COLO829 (cell line): ENCODE measurements at places on chromosomes 11 and 22.

GRCh38 chr22:49590851-49591445 is 236.7 kb downstream of the BRD1 start:
- DNase-seq, result no peak

- DNase-seq, result peak; percentile 88
These were observed 70.2 kb upstream of the PPARA start for GRCh38 chr22:46079861-46080821.

DNA sequence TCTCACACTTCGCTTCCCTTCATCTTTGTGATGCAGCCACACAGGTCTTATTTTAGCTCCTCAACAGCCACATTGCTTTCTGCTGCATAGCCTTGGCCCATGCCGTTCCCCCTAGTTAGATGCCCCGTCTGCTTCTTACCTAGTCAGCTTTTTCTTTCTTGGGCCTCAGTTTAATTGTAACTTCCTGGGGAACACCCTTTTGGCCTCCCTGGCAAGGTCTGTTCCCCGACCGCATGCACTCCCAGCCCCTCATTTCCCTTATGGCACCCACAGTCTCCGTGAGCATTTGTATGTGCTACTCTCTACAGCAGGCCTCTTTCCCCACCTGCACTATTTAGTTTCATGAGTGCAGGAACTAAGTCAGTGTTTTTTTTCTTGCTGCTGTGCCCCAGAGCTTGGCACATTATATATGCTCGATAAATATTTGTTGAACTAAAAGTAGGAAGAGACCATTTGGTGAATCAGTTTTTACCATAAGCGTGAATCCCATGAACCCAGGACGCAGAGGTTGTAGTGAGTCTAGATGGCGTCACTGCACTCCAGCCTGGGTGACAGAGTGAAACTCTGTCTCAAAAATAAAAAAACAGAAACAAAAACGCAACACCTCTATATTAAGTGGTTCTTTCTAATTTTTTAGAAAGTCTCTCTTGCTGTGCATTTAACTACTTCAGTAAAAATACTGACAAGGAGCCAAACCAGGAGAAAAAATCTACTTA is 38.5 kb downstream of the TNRC6B start:
- DNase-seq, result no peak

GRCh38 chr11:70071996-70072395 is 6.1 kb upstream of the ANO1 start:
- no peak for DNase-seq

- DNase-seq, result no peak
These were observed 319.1 kb downstream of the BRD1 start for GRCh38 chr22:49508561-49508960.

DNA sequence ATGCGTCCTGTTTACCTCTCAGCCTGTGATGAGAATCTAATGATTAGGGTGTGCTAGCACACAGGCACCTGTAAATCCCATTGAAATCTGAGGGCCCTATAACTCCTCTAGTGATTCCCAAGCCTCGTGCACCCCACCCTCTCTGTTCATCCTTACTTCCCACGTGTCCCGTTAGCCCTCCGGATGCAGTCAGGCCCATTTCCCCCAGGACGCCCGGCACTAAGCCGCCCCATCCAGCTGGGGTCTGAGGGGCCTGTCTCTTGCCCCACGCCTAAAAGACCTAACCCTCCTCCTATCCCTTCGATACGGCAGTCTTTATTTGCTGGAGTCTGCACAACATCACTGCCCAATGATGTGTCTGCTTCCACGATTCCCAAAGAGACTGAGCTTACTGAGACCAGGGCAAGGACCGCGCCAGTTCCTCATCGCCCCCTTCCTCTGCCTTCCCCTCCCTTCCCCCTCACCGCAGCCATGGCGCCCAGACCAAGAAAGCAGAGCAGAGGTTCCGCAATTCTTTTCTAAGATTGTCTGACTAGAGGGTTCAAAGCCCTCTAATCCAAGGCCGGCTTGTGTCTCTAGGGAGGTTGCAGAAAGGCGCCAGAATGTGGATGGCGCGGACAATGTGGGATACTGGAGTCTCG is 1.1 kb upstream of the FADS2 start:
- DNase-seq, result no peak

DNA sequence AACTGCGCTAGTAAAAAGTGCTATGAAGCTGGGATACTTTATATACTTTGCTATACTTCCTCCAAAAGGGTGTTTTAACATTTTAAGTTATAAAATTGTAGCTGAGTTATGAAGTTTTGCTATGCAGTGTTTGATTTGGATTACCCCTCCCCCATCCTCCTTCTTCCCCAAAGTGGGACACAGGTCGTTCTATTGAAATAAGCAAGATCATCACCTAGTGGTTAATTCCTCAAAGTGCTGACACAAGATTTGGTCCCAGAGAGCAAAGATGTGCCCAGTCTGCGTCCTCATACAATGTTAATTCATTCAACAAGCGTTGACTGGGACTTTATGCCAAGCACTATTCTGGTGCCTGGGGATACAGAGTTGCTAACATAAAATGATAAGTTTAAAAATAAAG is 78.5 kb downstream of the SPON1 start:
- DNase-seq, result no peak

GRCh38 chr11:113579292-113579940 is 104.2 kb upstream of the DRD2 start:
- DNase-seq, result no peak

DNA sequence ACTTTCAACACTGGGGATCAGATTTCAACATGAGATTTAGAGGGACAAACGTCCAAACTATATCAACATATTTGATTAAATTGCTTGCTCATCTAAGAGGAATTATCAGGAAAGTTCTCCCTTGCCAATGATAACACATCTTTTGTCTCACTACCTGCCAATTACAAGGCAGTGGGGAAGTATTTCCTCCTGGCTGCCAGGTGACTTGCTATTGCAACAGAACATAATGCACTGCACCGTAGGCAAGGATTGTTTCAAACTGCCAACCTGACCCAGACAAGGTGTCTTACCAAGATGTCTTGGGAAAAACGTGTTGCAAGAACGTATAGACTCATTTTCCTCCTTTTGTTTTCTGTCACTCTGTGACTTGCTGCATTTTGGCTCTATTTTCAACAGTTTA is 711.6 kb downstream of the METTL15 start:
- DNase-seq, result no peak

DNA sequence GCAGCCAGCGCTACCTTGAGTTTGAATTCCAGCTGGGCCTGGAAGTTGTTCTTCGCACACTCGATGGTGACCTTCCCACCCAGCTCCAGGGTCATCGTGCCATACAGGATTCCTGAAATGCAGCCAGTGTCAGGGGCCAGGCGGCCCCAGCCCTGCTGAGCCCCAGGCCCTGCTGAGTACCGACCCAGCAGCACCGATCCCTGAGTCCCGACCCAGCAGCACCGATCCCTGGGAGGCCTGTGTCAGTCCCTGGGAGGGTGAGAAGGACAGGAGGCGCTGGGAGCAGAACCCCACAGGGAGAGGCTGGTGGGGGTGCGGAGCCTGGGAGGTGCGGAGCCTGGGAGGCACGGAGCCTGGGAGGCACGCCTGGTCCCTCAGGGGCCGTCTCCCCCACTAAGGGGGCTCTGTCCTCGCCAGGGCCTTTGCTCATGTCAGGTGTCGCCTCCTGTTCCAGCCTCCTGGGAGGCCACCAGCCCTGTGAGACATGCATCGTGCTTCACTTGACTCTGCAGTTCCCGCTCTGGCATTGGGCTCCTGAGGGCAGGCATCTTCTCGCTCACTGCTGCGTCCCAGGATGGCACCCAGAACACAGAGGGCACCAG is 37.1 kb upstream of the CARS1 start:
- no peak for DNase-seq

DNA sequence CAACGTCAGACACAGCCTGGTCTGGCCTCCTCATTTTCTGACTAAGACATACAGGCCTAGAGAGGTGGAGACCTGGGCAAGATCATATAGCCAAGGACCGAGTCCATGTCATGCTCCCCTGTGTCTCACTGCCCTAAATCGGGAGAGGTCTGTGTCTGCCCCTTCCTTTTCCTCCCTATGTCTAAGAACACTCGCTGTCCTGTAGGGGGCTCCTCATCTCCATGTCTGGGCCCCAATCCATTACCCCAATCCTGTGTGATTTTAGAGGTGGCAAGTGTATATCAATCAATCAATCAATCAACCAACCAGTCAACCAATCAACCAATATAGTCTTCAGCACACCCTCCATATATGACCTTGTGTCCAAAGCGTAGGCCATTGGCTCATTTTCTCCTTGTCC is 125.7 kb downstream of the KIRREL3 start:
- DNase-seq, result no peak

GRCh38 chr22:29882716-29883044 is 294 bp upstream of the MTMR3 start:
- no peak for DNase-seq

GRCh38 chr11:44982496-44983062 is 31.9 kb upstream of the TP53I11 start:
- DNase-seq, result no peak

GRCh38 chr11:9320047-9320446 is 5.7 kb upstream of the TMEM41B start:
- DNase-seq, result no peak

- DNase-seq, result peak; percentile 27
These were observed 44.5 kb downstream of the RAB6A start for GRCh38 chr11:73716153-73717056.

GRCh38 chr11:117010808-117011540 is 87.3 kb downstream of the SIK3 start:
- no peak for DNase-seq
